Neuronal stem cell (in vitro differentiated cells): ENCODE measurements at places on chromosomes 12 and 14.

- DNase-seq = no peak
- H3K27ac ChIP-seq = no peak overlapping the region
- H3K27me3 ChIP-seq = no peaks in the 10 kb centered on the region
- no peaks in the 10 kb centered on the region for H3K36me3 ChIP-seq
- H3K4me3 ChIP-seq = no peak overlapping the region
These were observed 115.2 kb downstream of the PRICKLE1 start for GRCh38 chr12:42474391-42474790.

- no peak overlapping the region for H3K27ac ChIP-seq
- no peak overlapping the region for H3K4me3 ChIP-seq
- no peaks in the 10 kb centered on the region for H3K27me3 ChIP-seq
These were observed 348.8 kb downstream of the TMEM117 start for GRCh38 chr12:44184499-44185206.

DNA sequence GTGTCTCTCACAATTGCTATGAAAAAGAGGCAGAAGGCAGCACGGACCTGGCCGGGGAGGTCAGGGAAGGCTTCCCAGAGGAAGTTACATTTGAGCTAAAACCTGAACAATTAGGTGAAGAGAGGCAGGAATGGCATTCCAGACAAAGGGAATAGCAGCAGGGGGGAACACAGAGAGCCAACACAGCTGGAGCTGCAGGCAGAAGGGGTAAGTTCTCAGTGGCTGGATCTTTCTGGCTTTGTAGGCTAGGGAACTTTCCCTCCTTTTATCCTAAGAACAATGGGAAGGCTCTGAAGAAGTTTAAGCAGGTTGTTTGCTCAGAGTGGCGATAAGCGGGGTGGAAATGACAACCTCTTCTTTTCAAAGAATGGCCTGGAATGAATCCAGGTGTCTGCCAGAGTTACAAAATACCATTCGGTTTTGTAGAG lies 100.0 kb downstream of the PRIMA1 start:
- peak; percentile 76 for DNase-seq
- peaks cover 28% of the 10 kb centered on the region for H3K4me1 ChIP-seq
- peak overlapping the region; percentile 95 for H3K27ac ChIP-seq
- no peaks in the 10 kb centered on the region for H3K27me3 ChIP-seq

DNA sequence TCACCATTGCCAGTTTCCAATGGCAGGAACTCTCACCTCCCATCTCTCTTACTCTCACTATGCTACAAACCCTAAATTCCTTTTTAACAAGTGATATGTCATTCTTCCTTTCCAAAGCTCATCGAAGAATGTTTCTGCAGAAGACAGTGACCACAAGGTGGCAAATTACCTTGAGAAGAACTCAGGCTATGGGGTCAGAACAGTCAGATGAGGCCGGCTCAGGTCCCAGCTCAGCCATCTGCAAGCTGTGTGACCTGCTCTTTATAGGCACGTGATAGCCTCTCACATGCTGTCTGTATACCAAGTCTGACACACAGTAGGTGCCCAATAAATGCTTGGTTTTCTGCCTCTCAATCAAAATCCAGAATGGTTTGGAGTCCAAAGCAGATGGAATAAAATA lies 80.7 kb downstream of the FOXN3 start:
- no peak for DNase-seq
- H3K36me3 ChIP-seq = no peaks in the 10 kb centered on the region
- no peak overlapping the region for H3K27ac ChIP-seq

GRCh38 chr14:22641846-22642245 lies 2.3 kb downstream of the OR6J1 start:
- H3K4me3 ChIP-seq = no peak overlapping the region
- H3K4me1 ChIP-seq = no peaks in the 10 kb centered on the region
- DNase-seq = no peak
- H3K27ac ChIP-seq = no peak overlapping the region
- no peaks in the 10 kb centered on the region for H3K36me3 ChIP-seq

GRCh38 chr12:107109726-107110719 lies 16.7 kb upstream of the CRY1 start:
- H3K36me3 ChIP-seq = no peaks in the 10 kb centered on the region
- peaks cover 9% of the 10 kb centered on the region for H3K27me3 ChIP-seq
- H3K27ac ChIP-seq = no peak overlapping the region
- no peaks in the 10 kb centered on the region for H3K4me1 ChIP-seq

DNA sequence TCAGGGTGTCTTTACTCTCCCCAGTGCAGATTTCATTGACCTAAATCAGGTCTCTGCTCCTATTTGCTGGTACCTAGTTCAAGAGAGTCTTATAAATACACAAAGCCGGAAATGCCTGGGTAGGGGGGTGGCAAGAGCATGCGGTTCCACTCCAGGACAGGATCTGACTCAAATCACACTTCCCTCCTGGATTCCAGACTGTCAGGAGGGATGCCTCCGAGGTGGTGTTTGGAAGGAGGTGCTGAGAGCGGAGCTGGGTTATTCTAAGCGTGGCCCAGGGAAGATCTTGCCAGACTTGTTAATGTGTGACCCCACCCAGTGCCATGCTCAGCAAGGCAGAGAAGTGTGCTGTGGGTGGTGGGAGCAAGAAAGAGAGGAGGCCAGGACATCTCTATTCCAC lies 49.8 kb downstream of the B4GALNT3 start:
- H3K4me1 ChIP-seq = peaks cover 20% of the 10 kb centered on the region
- peak overlapping the region; percentile 72 for H3K27ac ChIP-seq
- H3K36me3 ChIP-seq = no peaks in the 10 kb centered on the region
- no peak for DNase-seq

GRCh38 chr12:15527201-15528080 lies 205.1 kb downstream of the PTPRO start:
- no peaks in the 10 kb centered on the region for H3K36me3 ChIP-seq
- no peak overlapping the region for H3K27ac ChIP-seq
- no peaks in the 10 kb centered on the region for H3K4me1 ChIP-seq
- no peak overlapping the region for H3K4me3 ChIP-seq

- H3K27ac ChIP-seq = no peak overlapping the region
- no peak overlapping the region for H3K4me3 ChIP-seq
- peaks cover 4% of the 10 kb centered on the region for H3K4me1 ChIP-seq
- no peaks in the 10 kb centered on the region for H3K27me3 ChIP-seq
- DNase-seq = no peak
These were observed 89.2 kb downstream of the SPPL3 start for GRCh38 chr12:120814903-120815429.

- no peak for DNase-seq
- H3K27me3 ChIP-seq = no peaks in the 10 kb centered on the region
- H3K4me3 ChIP-seq = no peak overlapping the region
- peaks cover 2% of the 10 kb centered on the region for H3K4me1 ChIP-seq
These were observed 36.0 kb downstream of the RTRAF start for GRCh38 chr14:52025310-52025709.

GRCh38 chr12:69515394-69515930 lies 45.3 kb downstream of the FRS2 start:
- no peaks in the 10 kb centered on the region for H3K36me3 ChIP-seq
- no peak overlapping the region for H3K4me3 ChIP-seq
- no peak for DNase-seq
- H3K27me3 ChIP-seq = no peaks in the 10 kb centered on the region
- peaks cover 2% of the 10 kb centered on the region for H3K4me1 ChIP-seq
- H3K27ac ChIP-seq = no peak overlapping the region

DNA sequence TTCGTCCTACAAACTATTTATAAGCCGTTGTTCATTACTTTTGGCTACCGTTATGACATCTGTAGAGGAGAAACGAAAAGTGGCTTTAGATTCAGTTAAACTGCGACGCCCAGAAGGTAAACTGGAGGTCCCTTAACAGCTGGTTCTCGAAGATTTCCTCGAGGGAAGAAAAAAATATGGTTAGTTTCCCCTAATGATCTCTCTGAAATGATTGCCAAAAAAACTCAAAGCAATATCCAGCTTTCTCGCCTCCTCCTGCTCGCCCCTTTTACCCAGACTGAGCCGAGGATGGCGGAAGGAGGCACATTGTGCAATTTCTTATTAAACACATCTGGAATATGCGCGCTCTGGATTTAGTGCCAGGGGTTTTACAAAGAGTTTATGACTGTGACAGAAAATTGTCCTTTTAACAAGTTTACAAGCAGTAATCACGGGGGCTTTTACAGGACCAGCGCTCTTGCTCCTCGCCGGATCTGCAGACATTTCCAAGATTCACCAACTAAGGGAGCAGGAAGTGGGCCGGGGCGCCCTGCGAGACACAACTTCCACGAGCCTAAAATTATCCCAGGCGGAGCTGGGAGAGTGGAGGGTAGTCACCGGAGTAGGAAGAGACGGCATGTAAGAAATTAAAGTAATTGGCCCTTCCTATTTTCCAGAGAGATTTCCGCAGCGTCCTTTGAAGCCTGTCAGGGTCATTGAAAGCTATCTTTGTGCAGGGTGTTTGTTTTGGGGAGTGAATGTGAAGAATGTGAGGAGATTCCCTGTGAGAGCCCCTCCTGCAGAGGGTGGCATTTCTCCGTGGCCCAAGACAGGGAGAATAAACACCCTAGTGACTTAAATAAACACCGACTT lies 5.6 kb downstream of the SIX1 start:
- peaks cover 14% of the 10 kb centered on the region for H3K4me1 ChIP-seq
- no peaks in the 10 kb centered on the region for H3K36me3 ChIP-seq
- no peak overlapping the region for H3K27ac ChIP-seq
- no peak overlapping the region for H3K4me3 ChIP-seq

GRCh38 chr14:72743626-72744025 lies 150.3 kb downstream of the DPF3 start:
- DNase-seq = no peak
- no peak overlapping the region for H3K4me3 ChIP-seq
- H3K27me3 ChIP-seq = no peaks in the 10 kb centered on the region
- H3K36me3 ChIP-seq = no peaks in the 10 kb centered on the region
- H3K27ac ChIP-seq = no peak overlapping the region

- peak within 1 kb of the TSS; percentile 96 for H3K4me3 ChIP-seq
- H3K36me3 ChIP-seq = peaks cover 7% of the 10 kb centered on the region
- no peaks in the 10 kb centered on the region for H3K27me3 ChIP-seq
- H3K4me1 ChIP-seq = peaks cover 2% of the 10 kb centered on the region
- peak; percentile 68 for DNase-seq
These were observed at the start of gene DHRS7 for GRCh38 chr14:60164712-60165546. Gene DHRS7 (minus strand): TSS chr14:60165398. CDS start chr14:60165309, 89 bp downstream.

DNA sequence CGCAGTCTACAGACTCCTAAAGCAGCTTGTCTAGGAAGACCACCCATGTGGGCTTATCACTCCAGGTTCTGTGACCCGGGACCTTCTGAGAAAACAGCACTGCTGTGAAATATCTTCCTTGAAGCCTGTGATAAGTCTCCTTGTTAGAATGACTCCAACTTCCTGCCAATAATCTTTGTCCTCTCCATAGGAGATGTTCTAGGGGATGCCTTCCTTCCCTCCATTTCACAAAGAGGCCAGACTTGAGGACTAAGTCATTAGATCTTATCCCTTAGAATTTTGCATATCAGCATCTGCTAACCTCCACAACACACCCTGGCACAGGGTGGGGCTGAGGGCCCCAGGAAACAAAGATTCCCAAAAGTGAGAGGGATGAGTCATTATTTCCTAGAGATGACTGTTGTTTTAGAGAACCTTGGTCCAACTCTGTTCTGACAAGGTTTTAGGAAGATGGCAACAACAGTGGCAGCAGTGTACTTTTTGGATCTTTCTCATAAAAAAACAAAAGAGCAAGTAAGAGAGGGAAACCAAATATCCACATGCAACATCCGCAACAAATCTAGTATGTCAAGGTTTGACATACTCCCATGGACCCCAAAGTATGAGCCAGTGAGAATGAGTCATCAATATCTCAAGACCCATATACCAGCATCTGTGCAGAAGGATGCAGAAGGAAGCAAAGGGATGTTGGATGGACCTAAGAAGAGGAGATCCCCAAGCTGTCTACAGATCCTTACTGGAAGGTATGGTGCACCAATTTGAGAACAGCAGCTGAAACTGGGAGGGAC lies 6.0 kb downstream of the LTB4R start:
- peaks cover 1% of the 10 kb centered on the region for H3K4me1 ChIP-seq
- no peak overlapping the region for H3K27ac ChIP-seq
- no peak overlapping the region for H3K4me3 ChIP-seq
- no peak for DNase-seq
- no peaks in the 10 kb centered on the region for H3K27me3 ChIP-seq

DNA sequence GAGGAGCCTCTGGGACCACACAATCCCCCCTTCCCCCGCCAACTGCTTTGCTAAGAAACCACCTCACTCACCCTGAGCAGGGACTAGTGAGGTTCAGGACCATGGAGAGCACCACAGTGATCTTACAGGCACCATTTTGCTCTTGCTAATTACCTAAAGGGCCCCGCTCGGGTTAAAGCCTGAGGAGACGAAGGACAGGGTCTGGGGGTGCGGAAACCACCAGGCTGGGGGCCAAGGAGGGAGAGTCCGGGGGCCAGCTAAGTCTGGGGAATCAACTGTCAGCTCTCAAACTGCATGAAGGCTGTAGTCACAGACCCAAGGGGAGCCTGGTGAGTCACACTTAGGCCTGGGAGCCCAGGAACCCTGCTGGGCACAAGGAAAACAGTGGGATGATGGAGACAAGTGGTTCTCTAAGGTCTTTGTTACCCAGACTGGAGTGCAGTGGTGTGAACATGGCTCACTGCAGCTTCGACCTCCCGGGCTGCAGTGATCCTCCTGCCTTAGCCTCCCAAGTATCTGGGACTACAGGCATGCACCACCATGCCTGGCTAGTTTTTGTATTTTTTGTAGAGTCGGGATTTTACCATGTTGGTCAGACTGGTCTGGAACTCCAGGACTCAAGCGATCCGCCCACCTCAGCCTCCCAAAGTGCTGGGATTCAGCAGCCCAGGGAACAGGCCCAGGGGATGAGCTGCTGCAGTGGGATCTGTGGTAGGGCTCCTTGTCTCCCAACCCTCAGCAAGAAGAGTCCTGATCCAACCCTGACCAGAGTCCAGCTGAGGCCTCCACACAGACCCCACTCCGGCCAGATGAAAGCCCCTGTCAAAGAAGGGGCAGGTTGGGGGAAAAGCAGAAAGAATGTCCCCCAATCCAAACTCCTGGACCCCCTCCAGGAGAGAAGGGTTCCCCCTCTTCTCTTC lies 98.8 kb downstream of the CALM1 start:
- peak; percentile 88 for DNase-seq
- H3K4me3 ChIP-seq = no peak overlapping the region
- no peak overlapping the region for H3K27ac ChIP-seq
- H3K4me1 ChIP-seq = peaks cover 15% of the 10 kb centered on the region
- H3K36me3 ChIP-seq = no peaks in the 10 kb centered on the region

- DNase-seq = no peak
- H3K27ac ChIP-seq = no peak overlapping the region
- no peaks in the 10 kb centered on the region for H3K4me1 ChIP-seq
- H3K36me3 ChIP-seq = no peaks in the 10 kb centered on the region
- H3K4me3 ChIP-seq = no peak overlapping the region
These were observed 37.0 kb upstream of the PMCH start for GRCh38 chr12:102234599-102234998.

GRCh38 chr12:24815114-24815423 lies 133.8 kb downstream of the BCAT1 start:
- no peak overlapping the region for H3K27ac ChIP-seq
- peaks cover 76% of the 10 kb centered on the region for H3K36me3 ChIP-seq
- H3K4me1 ChIP-seq = no peaks in the 10 kb centered on the region
- H3K4me3 ChIP-seq = no peak overlapping the region

GRCh38 chr14:61101803-61102548 lies 120.9 kb downstream of the SLC38A6 start:
- H3K4me1 ChIP-seq = peaks cover 37% of the 10 kb centered on the region
- no peak overlapping the region for H3K27ac ChIP-seq
- DNase-seq = no peak
- no peaks in the 10 kb centered on the region for H3K36me3 ChIP-seq
- no peaks in the 10 kb centered on the region for H3K27me3 ChIP-seq
- no peak overlapping the region for H3K4me3 ChIP-seq

DNA sequence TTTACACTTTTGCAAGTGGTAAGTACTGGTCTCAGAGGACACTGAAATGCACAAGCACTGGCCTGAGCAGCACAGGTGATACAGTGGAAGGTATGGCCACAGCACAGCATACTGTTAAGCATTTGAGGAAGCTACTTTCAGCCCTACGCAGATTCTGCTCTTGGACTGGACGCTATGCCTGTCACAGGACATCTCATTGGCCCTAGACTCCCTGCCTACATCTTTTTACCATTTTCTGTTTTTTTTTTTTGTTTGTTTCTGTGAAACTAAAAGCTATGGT lies 144.2 kb upstream of the ABCD2 start:
- no peak overlapping the region for H3K27ac ChIP-seq
- no peaks in the 10 kb centered on the region for H3K36me3 ChIP-seq
- H3K4me1 ChIP-seq = no peaks in the 10 kb centered on the region
- no peak for DNase-seq
